ENCODE measurements at places on chromosomes 4 and X. TPM values are rescaled to one million over a fixed set of nuclear protein-coding genes. Genes with fewer than 3 reads are reported as not detected.

DNA sequence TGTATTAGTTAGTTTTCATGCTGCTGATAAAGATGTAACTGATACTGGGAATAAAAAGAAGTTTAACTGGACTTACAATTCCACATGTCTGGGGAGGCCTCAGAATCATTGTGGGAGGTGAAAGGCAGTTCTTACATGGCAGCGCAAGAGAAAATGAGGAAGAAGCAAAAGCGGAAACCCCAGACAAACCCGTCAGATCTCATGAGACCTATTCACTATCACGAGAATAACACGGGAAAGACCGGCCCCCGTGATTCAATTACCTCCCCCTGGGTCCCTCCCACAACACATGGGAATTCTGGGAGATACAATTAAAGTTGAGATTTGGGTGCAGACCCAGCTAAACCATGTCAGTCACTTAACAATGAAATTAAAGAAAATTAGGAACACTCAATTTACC is 499.1 kb downstream of the FSTL5 start:
- H3K27me3 ChIP-seq, result no peaks in the 10 kb centered on the region
- no peak overlapping the region for H3K27ac ChIP-seq
- no peaks in the 10 kb centered on the region for H3K36me3 ChIP-seq
- H3K4me1 ChIP-seq, result no peaks in the 10 kb centered on the region
- no peak overlapping the region for H3K4me3 ChIP-seq
- DNase-seq, result no peak

The USP17L29 gene
- total RNA-seq, result not detected

DNA sequence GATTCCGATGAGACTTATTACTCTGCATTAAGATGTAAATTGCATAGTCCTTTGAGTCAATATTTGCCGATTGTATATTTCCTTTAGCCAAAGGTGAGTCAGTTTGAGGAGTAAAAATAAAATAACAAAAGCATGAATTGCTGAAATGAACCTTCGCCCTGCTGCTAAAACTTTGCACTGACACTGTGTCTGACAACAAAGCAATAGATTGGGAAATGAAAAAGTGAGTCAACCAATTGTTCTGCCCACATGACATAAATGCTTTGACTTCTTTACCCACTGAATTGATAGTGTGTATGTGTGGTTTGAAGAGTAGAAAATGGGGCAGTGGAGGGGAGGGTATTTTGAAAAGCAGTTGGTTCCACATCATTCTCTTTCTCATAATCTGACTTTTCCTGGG is 88.4 kb upstream of the AFF2 start:
- no peak for DNase-seq
- H3K27ac ChIP-seq, result no peak overlapping the region
- no peaks in the 10 kb centered on the region for H3K27me3 ChIP-seq
- H3K4me1 ChIP-seq, result peaks cover 10% of the 10 kb centered on the region
- H3K36me3 ChIP-seq, result no peaks in the 10 kb centered on the region

GRCh38 chrX:69501429-69501828 is 2.7 kb upstream of the NALF2 start:
- H3K27ac ChIP-seq, result no peak overlapping the region
- DNase-seq, result no peak
- H3K4me1 ChIP-seq, result peaks cover 5% of the 10 kb centered on the region
- H3K4me3 ChIP-seq, result no peak overlapping the region

DNA sequence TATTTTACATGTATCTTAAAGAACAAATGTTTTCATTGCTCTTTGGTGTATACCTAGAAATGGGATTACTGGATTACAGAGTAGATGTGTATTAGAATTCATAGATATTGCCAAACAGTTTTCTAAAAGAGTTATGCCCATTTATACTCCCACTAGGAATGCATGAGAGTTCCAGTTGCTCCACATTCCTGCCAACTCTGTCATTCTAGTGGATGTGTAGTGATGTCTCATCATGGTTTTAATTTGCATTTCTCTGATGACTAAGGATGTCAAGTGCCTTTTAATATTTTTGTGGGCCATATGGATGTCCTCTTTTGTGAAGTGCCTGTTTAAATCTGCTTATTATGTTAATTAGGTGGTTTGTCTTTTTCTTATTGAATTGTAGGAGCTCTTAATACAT is 65.6 kb upstream of the BMP2K start:
- no peaks in the 10 kb centered on the region for H3K27me3 ChIP-seq
- DNase-seq, result no peak
- no peak overlapping the region for H3K27ac ChIP-seq
- no peaks in the 10 kb centered on the region for H3K36me3 ChIP-seq
- H3K4me1 ChIP-seq, result no peaks in the 10 kb centered on the region

DNA sequence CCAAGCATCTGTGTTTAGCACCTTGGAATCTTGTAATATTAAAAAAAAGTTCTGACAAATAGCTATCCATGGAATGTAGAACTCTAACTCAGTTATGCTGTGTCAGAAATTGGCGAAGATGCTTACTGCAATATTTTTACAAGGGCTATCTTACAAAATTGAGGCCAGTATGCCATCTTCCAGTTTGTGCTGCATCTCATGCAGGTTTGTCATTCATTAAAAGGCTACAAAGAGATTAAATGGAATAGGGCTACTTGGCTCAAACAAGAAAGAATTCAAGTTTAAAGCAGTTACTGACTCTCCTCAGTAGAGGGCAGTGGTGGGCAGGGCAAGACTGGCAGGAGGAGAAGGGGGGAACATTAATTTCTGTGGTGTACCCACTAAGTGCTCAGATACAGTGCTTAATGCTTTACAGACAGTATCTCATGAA is 66.5 kb downstream of the SHROOM4 start:
- H3K27ac ChIP-seq, result no peak overlapping the region
- DNase-seq, result peak; percentile 8

DNA sequence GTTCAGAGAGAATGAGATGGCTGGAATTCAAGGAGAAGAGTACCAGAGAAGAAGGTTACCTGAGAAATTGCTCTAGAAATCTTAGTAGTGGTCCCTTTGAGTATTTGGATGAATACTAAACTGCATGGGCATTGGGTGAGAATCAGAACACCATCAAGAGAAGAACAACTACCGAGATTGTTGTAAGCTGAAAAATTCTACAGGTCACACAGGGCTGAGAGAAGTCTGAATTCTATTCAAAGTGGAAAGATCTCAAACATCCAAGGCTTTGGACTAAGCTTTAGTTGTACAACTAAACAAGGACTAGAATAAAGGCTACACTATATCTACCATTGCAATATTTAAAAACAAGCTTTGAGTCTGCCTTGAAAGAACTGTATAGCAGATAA is 40.8 kb downstream of the LRBA start:
- peaks cover 70% of the 10 kb centered on the region for H3K4me1 ChIP-seq
- no peak overlapping the region for H3K27ac ChIP-seq
- H3K27me3 ChIP-seq, result no peaks in the 10 kb centered on the region
- DNase-seq, result no peak
- H3K4me3 ChIP-seq, result no peak overlapping the region

The VCX3A gene
- not detected for total RNA-seq

DNA sequence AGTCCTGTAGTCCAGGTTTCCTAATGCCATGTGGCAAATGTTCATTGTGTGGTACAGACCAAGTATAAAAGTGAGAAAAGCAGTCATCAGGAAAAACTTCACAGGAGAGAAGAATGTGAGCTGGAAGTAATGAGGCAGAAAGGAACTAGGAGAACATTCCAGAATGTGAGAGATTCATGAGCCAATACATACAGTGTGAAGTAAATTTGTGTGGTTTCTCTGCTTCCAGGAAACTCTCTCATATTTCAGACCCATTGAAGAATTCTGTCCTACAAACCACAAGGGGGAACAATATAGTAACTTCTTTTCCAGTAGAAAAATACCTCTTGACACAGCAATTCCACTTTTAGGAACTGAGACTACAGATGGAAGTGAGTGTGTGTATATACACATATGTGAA is 136.5 kb downstream of the RNF150 start:
- no peaks in the 10 kb centered on the region for H3K4me1 ChIP-seq
- H3K36me3 ChIP-seq, result no peaks in the 10 kb centered on the region
- DNase-seq, result no peak
- H3K27me3 ChIP-seq, result peaks cover 3% of the 10 kb centered on the region
- H3K4me3 ChIP-seq, result no peak overlapping the region

The RHOXF1 gene
- total RNA-seq, result not detected

The ACSL1 gene
- total RNA-seq, result 22.2 TPM

DNA sequence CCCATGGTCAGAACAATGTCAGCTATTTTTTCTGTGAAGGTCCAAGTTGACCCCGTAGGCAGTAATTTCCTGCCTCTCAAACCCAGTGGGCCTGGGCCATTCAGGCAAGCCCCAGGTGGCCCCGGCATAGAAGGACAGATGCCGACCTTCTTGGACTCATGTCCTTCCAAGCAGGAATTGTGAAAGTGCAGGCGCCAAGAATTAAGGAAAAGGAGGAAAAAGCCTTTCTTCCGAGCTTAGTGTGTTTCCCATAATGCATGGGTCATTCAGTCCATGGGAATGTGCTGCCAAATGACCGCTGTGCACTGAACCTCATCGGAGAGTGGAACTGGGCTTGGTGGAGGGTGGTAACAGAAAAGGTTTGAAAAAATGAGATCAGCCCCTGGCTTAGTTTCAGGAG is 196.5 kb upstream of the HS3ST1 start:
- DNase-seq, result no peak
- H3K4me1 ChIP-seq, result no peaks in the 10 kb centered on the region
- H3K4me3 ChIP-seq, result no peak overlapping the region
- H3K27ac ChIP-seq, result no peak overlapping the region

DNA sequence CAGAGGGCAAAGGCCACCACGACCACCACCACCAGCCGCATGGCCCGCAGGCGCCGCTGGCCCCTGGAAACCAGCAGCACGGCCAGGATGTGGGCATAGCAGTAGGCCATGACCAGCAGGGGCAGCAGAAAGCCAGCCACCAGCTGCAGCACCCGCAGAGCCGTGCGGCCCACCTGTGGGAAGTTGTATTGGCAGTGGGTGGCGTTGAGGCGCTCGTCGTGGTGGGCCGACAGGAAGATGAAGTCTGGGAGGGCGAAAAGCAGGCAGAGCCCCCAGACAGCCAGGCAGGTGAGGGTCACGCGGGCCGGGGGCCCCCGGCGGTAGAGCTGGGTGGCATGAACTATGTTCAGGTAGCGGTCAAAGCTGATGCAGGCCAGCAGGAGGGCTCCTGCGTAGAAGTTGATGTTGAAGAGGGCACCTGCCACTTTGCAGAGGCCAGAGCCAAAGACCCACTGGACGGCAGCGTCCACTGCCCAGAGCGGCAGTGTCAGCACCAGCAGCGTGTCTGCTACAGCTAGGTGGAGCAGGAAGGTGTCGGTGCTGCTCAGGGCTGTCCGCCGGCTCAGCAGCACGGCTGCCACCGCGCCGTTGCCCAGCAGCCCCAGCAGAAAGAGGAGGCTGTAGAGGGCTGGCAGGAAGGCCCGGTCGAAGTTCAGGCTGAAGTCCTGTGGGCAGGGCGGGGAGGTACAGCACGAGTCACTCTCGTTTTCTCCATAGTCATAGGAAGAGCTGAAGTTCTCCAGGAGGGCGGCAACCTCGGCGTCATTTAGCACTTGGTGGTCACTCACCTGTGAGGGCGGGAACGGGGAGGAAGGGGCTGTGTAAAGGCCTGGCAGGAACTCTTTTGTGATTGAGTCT is 1.4 kb downstream of the CXCR3 start:
- H3K36me3 ChIP-seq, result peaks cover 37% of the 10 kb centered on the region
- peak overlapping the region; percentile 98 for H3K27ac ChIP-seq
- DNase-seq, result peak; percentile 68
- H3K4me3 ChIP-seq, result peak overlapping the region; percentile 81

DNA sequence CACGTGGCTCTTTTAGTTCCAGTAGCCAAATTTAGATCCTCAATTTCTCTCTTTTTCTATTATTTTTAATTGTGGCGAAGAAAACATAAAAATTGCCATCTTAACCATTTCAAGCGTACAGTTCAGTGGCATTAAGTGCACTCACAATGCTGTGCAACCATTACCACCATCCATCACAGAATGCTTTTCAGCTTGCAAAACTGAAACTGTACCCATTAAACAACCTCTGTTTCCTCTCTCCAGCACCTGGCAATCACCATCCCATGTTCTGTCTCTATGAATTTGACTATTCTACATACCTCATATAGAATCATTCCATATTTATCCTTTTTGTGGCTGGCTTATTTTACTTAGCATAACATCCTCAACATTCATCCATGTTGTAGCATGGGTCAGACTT is 74.9 kb downstream of the METTL14 start:
- peaks cover 39% of the 10 kb centered on the region for H3K36me3 ChIP-seq
- H3K4me3 ChIP-seq, result no peak overlapping the region
- no peak overlapping the region for H3K27ac ChIP-seq
- no peaks in the 10 kb centered on the region for H3K4me1 ChIP-seq
